ENCODE measurements at places on chromosomes 5 and 9.

GRCh38 chr5:160675988-160676387 is 176.0 kb downstream of the ATP10B start:
- DNase-seq, result no peak

DNA sequence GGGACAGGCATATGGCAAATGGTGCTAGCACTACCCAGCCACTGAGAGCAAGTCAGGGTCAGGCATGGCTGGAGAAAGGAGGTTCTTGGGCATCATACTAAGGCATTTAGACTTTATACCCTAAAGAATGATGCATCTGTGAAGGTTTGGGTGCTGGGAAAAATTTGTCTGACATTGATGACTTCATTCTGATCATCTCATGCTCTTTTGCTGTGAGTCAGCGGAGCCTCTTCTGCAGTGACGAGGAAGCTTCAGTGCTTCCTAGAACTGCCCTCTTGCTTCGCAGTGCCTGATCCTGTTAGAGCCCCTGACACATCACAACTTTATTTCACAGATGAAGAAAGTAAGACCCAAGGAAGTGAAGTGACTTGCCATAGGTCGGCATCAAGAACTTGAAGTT is 266.6 kb upstream of the GAS1 start:
- no peak for DNase-seq

GRCh38 chr9:136135326-136136126 is 16.9 kb upstream of the TMEM250 start:
- no peak for DNase-seq

- DNase-seq, result no peak
These were observed 23.1 kb upstream of the TARS1 start for GRCh38 chr5:33417632-33418031.

DNA sequence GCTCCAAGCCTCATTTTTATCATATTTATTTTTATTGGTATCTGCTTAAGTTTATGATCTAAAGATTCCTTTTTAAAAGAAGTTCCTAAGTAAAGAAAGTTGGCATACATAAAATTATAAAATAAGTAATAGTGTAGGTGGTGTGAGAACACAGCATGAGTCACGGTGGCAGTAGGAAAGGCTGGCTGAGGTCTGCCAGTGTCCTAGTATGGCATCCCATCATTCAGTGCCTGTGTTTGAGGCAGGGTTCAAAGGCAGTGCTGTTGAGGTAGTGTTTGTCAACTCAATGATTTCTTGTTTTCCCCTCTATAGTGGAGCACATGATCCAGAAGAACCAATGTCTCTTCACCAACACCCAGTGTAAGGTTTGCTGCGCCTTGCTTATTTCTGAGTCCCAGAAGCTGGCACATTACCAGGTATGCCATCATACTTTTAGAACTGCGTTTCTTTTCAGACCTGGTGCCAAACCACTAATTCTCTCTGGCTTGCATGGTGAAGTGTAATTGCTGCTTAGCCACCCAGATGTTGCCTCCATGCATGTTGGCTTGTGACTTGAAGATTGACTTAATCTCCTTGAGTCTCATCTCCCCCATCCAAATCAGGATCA is 18.4 kb downstream of the ZNF346 start:
- no peak for DNase-seq

GRCh38 chr5:62762503-62762902 is 183.9 kb downstream of the LRRC70 start:
- no peak for DNase-seq

- no peak for DNase-seq
These were observed 102.4 kb upstream of the CDH9 start for GRCh38 chr5:27140831-27141230.

GRCh38 chr5:129616517-129616916 is 131.4 kb upstream of the MINAR2 start:
- no peak for DNase-seq

DNA sequence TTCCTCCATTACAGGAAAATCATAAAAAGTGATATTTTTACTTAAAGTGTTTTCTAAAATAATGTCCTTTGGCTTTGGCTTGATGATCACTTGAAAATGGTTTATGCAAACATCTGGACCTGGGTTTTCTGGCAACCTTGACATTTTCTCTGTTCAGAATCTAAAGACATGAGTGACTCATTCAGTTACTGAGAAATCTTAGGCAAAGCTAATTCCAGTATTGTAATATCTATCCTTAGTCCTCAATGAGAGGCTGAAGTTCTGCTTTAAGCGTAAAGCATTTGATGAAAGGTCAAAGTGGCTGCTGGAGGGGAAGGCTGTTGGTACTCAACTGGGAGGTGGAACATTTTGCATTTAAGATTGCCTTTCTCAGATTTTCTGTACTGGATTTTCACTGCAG is 2.3 kb downstream of the MAN2A1 start:
- DNase-seq, result no peak

- DNase-seq, result no peak
These were observed 212.4 kb upstream of the DMRT1 start for GRCh38 chr9:629146-629545.

- DNase-seq, result no peak
These were observed 22.6 kb upstream of the PHF19 start for GRCh38 chr9:120899490-120900068.

DNA sequence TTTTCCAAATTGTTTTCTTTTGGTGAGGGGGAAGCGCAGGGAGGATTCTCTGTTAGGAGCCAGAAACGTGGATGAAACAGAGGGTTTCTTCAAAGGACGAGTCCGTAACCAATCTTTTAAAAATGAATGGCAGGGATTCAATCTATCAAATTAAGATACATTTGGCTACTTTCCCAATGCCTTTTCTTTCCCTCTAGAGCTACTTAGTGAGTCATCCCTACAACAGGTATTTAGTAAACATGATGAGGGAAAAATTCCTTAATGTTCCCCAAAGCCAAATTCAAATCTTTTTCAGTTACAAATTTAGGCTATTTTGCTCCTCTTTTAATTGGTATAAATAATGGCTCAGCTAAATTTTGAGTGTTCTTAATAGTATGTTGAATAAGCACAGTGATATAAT is 366.4 kb upstream of the RIOK2 start:
- DNase-seq, result no peak

GRCh38 chr9:101063192-101063591 is 34.7 kb downstream of the PLPPR1 start:
- no peak for DNase-seq

- DNase-seq, result no peak
These were observed 186.3 kb downstream of the MARCHF11 start for GRCh38 chr5:15993334-15993733.

DNA sequence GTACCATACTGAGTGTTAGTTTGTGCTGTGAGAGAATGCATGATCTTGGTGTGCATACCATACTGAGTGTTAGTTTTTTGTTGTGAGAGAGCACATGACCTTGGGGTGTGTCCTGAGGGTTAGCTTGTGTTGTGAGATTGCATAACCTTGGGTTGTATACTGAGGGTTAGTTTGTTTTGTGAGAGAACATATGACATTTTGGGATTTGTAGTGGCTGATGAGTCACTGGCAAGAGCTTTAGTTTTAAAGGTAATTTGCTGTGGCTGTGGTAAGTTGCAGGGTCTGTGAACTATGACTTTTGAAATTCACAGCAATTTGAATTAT is 1068.3 kb upstream of the EDIL3 start:
- DNase-seq, result no peak

GRCh38 chr5:612498-613424 is 621 bp downstream of the CEP72 start:
- peak; percentile 67 for DNase-seq

GRCh38 chr9:112618385-112619009 is 99.4 kb downstream of the INIP start:
- no peak for DNase-seq

DNA sequence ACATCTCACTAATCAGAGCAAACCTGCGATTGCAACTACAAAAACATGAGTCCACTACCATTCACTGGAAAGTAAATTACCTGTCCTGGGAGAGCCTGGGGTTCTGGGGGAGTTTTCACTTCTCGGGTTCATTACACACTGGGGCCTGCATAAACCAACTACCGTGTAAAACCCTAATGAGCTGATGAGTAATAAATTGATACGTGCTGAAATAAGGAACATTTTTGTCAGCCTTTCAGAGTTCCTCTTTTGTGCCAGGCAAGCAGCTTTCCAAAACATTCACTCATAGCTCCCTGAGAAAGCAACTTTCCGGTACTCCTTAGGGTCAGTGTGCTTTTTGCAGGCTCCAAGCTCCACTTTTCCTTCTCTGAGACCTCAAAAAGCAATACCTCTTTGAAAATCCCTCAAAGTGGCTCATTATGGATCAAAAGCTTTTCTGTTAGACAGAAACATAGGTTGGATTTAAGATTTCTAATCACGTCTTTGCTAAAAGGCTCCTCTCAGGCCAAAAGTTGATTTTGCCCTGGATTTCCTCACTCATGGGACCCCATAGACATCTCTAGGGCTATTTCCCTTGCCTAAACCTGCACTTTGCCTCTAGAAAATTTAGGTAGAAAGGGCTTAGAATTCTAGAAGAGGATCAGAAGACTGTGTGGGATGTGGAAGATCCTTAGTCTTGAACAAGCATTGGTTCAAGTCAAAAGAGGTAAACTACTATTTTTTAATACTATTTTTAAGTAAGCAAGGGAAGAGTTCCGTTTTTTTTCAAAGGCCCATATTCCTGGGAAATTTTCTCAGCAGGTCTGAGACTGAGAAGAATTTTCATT is 74.8 kb downstream of the ST8SIA4 start:
- no peak for DNase-seq

GRCh38 chr9:9352877-9353481 is 1259.8 kb downstream of the PTPRD start:
- DNase-seq, result peak; percentile 5

DNA sequence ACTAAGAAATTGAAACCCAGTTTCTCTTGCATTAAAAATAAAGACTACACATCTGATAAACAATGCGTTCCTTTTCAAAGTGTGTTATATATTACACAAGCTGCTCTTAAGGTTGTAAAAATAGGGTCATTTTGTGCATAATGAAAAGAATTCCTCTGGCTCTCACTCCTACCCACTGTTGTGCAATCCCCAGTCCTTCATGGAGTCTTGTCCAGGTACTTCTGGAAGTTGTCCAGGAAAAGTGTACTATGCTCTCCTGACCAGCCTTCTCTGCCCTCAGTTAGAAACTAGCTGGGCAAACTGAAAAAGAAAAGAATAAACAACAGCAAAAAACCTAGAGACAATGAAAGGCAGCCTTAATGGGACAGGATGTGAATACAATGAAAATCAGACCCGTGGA is 345.5 kb upstream of the PAPPA start:
- no peak for DNase-seq

DNA sequence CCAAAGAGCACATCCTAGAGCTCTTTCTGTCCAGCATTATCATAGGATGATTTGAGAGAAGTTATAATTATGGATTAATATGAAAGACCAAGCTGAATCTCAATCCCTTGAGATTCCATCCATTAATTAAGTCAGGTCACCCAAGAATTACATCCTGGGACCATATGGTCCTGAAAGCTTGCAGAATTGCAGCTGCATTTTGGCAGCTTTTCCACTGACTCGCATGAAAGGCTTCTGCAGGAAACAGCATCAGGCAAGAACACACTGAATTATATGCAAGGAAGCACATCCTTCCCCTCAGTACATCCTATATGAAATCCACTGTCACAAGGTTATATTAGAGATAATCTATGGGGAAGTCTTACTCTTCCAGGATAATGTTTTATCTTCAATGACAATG is 109.1 kb upstream of the CTNND2 start:
- no peak for DNase-seq

GRCh38 chr5:61416010-61416409 is 84.0 kb downstream of the ZSWIM6 start:
- no peak for DNase-seq

DNA sequence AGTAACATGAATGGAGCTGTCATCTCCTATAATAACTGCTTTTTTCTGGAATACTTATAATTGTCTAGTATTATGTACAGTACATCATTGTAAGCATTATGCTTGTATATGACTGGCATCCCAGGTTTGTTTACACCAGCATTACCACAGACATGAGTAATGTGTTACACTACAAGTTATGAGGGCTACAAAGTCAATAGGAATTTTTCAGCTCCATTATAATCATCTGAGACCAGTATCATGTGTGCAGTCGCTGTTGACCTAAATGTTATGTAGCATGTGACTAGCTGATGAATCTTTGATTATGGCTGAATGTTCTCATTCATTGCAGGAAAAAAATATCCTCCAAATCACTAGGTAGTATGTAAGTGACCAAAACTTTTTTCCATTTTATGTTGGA is 2.2 kb downstream of the ZCCHC9 start:
- DNase-seq, result no peak

- DNase-seq, result no peak
These were observed 93.5 kb downstream of the FOXD1 start for GRCh38 chr5:73355108-73355507.

DNA sequence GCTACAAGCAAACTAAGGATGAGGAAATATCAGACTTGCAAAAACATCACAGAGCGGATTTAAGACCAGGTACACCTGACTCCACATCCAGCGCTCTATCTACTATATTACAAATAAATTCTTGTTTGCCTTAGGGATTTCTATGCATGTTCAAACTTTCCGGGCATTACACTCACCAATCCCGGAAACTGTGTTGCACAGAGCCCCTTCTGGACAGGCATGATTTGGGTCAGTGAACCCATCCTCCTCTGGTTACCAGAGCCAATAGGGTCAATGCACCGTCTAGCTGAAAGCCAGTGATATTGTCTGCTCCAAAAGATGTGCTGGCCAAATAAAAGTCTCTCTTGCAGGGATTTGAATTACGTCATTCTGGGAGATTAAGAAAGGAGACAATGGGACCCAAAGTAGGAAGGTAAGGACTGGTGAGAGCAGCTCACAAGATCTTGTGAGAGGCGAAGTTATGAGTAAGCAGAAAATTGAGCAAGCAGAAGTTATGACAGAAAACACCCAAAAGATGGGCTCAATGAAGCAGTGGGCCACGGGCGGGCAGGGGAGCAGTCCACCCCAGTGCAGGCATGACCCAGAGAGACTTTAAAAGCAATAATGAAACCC is 155.8 kb upstream of the RAI14 start:
- no peak for DNase-seq

DNA sequence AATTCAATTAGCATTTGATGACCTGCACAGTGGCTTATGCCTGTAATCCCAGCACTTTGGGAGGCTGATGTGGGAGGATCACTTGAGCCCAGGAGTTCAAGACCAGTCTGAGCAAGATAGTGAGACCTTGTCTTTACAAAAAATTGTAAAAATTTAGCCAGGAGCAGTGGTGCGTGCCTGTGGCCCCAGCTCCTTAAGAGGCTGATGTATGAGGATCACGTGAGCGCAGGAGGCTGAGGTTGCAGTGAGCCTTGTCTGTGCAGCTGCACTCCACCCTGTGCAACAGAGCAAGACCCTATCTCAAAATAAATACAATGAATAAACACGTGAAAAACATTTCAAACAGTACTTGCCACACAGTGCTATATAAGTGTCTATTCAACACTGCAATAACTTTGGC is 4.2 kb downstream of the ABCA1 start:
- no peak for DNase-seq

GRCh38 chr5:112023766-112024165 is 266.8 kb upstream of the NREP start:
- no peak for DNase-seq

DNA sequence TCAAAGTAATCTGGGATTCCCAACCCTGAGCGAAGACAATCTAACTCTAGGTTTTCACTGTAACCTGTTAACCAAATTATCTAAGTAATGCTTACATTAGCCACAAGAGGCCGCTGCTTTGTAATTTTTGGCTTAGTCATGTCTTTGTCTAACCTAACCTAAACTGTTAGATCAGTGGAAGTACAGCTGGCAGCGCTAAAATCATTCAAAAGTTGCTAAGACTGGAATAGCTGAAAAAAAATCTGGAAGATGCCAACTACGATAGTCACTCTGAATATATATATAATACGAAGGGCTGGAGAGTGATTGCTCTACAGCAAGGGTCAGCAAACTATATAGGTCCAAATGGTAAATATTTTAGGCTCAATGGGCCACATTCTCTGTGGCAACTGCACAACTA is 60.2 kb downstream of the FBXO38 start:
- DNase-seq, result peak; percentile 73

All from NCI-H2081 (cell line).